ENCODE measurements at places on chromosomes 2 and 18.

DNA sequence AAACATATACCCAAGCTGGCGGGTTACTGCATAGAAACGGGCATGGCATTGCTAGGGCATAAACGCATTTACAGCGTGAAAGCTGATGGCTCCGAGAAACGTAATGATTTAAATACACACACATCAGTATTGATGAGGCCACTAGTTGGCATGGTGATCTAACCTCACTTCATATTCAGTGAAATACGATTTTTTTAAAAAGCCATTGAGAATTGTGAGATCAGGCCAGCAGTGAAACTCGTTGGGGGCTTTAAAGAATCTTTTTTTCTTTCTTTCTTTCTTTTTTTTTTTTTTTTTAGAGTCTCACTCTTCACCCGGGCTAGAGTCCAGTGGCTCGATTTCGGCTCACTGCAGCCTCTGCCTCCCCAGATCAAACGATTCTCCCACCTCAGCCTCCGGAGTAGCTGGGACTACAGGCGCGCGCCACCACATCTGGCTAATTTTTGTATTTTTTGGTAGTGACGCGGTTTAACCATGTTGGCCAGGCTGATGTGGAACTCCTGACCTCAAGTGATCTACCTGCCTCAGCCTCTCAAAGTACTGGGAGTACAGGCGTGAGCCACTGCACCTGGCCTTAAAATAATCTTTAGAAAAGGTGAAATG is 2.4 kb upstream of the SMAD7 start:
- no peak for DNase-seq

DNA sequence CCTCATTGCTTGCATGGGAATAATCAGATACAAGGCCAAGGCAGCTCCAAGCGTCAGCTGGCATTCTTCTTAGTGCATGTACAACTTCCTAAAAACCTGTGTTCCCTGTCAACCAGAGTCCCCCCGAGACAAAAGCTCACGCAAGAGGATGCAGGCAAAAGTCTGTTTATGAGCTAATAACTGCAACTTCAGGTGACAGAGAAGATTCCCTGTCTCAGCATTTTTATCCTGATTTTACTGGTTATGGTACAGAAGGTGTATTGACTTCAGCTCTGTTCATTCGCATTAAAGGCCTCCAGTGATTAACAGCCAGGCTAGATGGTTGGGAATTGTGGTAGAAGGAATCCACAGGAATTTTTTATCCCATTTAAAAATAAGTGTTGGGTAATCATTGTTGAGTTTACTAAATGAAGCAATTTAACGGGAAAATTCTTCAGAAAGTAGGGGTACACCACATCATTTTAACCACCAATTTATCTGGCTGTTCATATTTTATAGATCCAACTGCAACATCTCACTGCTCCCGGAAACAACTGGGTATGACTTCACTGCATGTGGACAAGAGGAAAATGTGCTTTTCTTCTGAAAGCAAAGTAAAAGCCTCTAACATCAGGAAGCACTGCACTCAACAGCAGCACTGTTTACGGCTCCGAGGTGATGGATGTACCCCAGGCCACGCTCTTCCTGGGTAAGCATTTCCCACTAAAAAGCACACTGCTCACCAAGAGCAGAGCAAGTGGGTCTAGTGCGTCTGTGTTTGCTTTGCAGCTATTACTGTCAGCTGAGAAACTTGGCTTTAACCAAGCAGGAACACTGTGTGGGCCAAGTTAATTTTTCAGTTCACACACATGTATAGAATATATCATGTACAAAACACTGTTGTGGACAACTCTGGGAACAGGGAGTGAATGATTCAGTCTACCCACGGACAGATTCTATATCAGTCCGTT is 31.9 kb downstream of the CCBE1 start:
- DNase-seq = peak; percentile 41

- DNase-seq = no peak
Measured at GRCh38 chr18:3016585-3017297, 3.8 kb upstream of the LPIN2 start.

DNA sequence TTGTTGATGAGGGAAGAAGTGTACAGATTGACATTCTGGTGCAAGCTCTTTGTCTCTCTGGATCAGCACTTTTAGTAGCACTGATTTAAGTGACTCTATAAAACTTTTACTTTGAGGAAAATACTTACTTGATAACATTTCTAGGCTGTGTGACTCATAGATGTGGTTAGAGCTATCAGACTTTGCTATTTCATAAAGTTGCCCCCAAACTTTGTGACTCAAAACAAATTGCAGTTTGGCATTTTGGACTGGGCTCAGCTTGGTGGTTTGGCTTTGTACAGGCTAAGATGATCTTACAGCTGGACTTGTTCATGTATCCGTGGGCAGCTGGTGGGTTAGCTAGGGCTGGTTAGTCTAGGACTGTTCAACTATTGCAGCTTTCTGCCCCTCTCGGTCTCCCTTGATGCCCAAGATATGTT is 42.1 kb upstream of the GLS start:
- peak; percentile 91 for DNase-seq

GRCh38 chr2:182921234-182921633 is 54.8 kb upstream of the FRZB start:
- no peak for DNase-seq

GRCh38 chr2:219025637-219026585 is 15.4 kb downstream of the CFAP65 start:
- DNase-seq = no peak

DNA sequence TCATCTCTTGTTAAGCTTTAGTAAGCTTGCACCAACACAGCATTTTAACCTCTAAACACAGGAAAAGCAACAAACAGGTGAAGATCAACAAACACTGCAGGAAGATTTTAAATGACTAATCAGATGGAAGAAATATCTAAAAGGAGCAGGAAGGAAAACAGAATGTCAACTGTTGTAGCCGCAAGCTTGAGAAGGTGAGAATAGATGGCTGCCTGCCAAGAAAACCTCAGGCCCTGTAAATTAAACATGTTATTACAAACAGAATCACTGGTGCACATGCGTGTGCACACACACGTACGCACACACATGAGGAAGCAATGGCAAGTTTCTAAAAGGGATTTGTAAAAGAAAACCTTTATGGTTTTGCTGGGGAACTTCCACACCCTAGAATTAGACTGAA is 257.8 kb upstream of the GALNT5 start:
- DNase-seq = no peak

DNA sequence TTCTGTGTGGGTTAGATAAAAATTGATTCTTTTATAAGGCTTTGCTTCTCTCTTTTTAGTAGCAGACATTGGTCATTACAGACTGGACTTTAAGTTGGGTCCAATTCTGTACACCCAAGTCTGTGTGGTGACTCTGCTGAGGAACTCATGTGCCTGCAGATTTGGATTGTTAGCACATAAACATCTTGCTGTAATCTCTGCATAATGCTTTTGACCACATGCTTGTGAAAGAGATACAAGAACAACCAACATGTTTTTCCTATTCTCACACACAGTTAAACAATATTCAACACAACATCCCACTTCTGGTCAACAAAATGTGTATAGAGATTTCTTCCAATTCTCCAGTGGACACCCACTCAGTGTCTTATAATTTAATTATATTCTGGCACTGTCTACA is 270.1 kb downstream of the RDH14 start:
- DNase-seq = no peak

DNA sequence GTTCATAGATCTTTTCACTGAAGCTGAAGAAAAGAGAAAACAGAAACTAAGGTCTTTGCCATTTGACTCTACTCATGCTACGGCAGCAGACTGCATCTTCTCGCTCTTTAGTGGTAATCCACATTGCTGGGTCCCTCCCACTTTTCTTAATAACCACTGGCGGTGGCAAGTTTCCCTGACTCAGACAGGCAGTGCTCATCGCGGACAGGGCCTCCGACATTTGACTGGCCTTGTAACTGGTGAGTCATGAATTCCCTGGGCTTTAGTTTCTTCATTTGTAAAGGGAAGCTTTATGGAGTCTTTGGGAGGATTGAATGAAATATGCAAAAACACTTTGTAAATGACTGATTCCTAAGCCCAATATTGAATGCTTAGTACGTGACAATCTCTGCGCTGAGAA is 238.2 kb upstream of the RBBP8 start:
- peak; percentile 98 for DNase-seq

- DNase-seq = peak; percentile 42
Measured at GRCh38 chr2:40256649-40257048, 195.2 kb downstream of the SLC8A1 start.

DNA sequence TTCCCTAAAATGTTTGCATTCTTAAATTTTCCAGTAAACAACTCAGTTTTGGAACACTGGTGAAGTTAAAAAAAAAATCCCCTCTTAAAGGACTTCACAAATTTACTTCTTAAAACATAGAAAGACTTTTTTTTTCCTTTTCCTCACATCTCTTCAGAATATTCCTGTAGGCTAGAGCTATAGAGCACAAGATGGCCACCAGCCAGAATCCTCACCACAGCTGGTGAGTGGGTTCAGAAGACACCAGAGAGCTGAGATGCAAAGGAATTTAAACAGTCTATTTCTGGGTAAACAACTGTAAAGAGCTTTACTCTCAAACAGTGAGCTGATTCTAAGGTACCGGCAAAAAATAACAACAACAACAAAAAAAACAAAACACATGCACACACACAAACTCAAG is 252.8 kb downstream of the LRP1B start:
- no peak for DNase-seq

GRCh38 chr2:96694816-96695455 is 44.9 kb downstream of the LMAN2L start:
- DNase-seq = no peak

GRCh38 chr2:176122683-176123410 is at the start of gene HOXD9:
Gene HOXD9 (plus strand): TSS chr2:176122719. CDS start chr2:176122769, 50 bp downstream.
- DNase-seq = peak; percentile 70

DNA sequence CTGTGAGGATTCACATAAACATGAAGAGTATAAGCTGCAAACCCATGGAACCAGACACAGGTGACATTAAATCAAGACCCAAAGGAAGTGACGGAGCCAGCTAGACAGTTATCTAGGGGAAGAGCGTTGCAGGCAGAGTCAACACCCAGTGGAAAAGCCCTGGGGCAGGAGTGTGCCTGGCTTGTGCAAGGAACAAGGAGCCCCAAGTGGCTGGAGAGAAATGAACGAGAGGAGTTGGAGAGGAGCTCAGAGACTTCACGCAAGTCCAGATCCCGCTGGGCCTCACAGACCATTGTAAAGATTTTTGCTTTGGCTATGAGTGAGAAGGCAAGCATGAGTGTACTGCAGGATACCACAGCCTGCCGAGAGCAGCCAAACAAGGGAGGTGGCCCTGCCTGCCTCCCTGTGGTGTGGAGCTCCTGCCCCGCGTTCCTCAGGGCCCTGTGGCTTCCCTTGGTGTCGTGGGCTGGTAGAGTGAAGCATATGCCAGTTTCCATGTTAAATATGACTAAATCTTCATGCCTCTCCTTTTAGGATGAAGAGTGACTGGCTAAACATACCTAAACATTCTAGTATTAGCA is 88.2 kb downstream of the SP3 start:
- DNase-seq = no peak

DNA sequence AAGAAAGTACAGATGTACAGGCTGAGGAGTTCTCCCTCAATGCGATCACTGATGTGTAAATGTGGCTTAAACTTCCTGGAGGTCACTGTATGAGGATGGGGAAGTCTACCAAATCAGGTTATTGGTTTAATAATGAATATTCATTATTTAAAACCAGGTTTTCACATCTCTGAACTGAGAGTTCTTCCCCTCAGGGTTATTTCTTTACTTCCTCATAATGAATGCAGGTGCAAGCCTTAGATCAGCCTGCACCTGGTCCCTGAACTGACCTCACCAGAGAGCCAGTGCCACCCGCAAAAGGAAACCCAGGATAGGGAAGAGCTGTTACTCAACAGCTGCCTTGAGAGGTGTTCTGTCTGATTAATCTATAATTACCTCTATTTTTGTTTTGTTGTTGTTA is 369.0 kb downstream of the EPHA4 start:
- DNase-seq = no peak

GRCh38 chr18:48826806-48827205 is 124.0 kb downstream of the SMAD7 start:
- no peak for DNase-seq

GRCh38 chr2:133667085-133667484 is 98.8 kb upstream of the NCKAP5 start:
- DNase-seq = peak; percentile 88

GRCh38 chr2:25292408-25292807 is 49.3 kb downstream of the DNMT3A start:
- DNase-seq = no peak

GRCh38 chr2:198004921-198005829 is 200.8 kb downstream of the PLCL1 start:
- DNase-seq = no peak

DNA sequence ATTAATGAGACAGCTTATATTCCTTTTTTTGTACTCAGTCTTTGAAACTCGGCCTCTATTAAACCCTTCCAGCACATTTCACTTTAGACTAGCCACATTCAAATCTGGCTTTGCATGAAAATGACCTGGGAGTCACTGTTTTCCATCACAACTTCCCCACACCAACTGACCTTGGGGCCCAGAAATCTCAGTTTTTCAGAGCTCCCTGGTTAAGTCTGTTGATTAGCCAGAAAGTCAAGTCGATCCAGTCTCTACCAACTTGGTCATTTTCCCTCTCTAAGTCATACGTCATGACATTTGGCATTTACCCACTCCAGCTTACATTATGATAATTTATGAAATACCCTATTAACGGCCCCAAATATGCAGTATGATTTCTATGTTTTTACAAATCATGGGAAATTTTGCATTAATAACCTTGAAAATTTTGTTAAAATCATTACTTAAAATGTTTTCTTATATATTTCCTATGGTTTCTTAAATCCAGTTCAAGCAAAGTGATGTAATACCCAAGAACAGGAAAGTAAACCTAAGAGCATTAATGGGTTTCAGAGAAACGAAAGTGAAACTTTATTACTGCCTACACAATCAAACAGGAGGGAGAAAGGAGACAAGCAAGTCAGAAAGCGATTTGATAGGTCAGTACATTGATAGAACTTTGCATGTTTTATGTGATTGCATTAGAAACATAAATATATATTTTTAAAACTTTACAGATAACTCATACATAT is 77.1 kb downstream of the SPATS2L start:
- peak; percentile 84 for DNase-seq

- peak; percentile 75 for DNase-seq
Measured at GRCh38 chr18:67766930-67767329, 250.4 kb upstream of the DSEL start.

- no peak for DNase-seq
Measured at GRCh38 chr2:158726911-158727592, 68.1 kb upstream of the DAPL1 start.

DNA sequence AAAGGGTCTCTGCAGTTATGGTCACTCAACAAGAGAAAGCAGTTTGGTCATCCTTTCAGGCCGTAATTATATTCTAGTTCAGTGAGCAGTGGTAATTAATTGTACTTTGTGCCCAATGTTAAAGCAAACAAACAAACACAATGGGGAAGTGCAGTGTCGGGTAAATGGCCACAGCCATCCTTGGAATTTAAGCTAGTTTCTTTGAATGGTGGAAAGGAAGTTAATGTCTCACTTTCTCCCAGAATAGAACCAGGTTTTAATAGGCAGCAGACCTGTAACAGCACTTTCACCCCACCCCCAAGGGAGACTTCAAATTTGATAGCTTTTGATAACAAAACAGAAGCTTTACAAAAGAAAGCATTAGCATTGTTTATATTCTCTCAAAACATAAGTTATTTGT is 20.0 kb upstream of the ITGAV start:
- DNase-seq = no peak
